ENCODE measurements at places on chromosomes 7 and 10.

DNA sequence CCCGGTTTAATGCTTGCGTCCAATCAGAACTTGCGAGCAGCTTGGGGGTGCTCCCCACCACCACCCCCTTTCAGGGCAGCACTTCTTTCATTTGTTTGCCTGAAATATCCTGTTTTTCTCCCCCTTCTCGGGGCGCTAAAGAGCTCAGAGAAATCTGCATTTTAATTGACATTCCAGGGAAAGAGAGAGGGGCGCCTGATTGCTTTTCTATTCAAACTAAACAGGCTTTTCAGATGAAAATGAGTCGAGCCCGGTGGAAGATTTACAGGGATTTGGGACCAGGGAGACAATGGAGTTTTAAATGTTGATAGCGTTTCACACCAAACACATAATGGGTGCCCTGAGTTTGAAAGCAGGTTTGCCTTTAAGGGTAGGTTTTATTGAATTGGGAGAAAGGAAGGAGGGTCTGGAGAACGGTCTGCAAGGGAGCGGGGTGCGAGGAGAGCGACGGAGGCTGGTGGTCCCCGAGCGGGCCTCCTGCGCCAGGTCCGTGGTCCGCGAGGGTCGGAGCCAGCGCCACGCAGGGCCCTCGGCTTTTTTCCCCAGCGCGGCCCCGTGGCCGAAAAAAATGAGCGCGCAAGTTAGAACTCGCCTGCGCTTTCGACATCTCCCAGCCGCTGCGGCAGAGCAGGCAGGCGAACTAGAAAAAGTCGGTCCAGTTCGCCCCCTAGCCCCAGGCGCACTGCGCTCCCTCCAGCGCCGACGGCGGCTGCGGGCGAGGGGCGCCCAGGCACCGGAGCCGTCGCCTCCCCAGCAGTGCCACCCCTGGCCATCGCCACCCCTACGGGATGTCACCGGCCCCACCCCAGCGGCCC lies 1.3 kb downstream of the FGFR2 start:
- DNase-seq: peak; percentile 77

- DNase-seq: no peak
Observed at GRCh38 chr7:158443688-158444483, 143.7 kb downstream of the PTPRN2 start.

DNA sequence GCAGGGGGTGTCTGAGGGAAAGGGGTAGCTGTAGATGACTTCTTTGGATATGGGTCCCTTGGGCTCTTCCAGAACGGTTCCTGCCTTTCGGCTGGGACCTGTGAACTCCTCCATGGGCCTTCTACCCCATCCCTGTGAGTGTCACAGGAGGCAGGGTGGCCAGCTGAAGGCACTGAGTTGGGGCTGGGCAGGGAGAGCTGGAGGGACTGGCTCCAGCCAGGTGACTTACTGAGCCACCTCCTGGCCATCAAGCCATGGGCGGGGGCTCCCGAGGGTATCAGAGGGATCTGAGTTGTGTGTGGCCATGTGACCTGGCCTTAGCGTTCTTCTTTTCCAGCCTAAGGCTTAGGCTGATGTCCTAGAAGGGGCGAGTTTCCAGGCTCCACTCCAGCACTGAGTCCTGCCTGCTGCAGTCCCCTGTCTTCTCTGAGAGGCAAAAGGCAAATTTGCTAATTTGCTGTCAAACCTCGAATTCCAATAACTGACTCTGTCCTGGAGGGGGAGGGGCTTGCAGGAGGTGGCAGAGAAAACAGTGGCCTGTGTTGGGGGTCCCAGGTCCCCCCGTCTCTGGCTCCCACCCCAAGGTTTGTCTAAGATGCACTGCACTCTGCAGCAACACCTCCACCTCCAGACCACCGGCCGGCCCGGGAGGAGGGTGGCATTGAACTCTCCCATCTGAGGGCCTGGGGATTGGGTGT lies 27.2 kb downstream of the ADCYAP1R1 start:
- DNase-seq: no peak

GRCh38 chr10:14048930-14049613 lies 281.7 kb downstream of the FRMD4A start:
- DNase-seq: no peak

DNA sequence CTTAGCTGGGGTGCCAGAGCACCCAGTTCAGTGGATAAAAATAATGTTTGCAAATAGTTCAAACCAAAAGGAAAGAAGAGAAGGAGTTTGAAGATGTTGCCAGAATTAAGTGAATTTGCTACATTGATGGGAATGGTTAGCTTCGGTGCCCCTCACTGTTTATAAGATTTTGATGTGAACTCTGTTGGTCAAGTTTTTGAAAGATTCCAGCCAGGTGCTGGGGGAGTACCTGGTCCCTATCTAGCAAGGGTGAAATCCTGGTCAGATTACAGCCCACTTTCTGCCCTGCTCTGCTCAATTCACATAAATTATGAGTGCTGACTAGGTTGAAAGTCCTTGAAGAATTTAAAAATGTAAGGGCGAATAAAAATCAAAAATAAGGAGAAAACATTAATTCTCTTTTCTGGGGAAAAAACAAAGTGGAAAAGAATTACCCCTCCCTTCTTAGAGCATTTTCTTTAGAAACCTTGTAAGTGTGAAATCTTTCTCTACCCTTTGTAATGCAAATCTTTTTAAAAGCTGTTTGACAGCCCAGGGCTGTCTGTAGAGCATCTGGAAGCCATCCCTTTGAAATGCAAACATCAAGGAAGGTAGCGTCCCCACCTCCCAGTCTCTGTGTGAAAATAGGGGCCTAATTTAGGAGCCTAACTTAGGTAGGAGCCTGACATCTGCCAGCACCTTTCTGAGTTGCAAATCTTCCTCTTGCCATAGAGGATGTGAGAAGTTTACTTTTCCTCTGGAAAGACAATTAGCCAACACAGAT lies 1.4 kb upstream of the GIMAP5 start:
- DNase-seq: no peak

- no peak for DNase-seq
Observed at GRCh38 chr10:114245121-114245791, 6.2 kb downstream of the VWA2 start.

DNA sequence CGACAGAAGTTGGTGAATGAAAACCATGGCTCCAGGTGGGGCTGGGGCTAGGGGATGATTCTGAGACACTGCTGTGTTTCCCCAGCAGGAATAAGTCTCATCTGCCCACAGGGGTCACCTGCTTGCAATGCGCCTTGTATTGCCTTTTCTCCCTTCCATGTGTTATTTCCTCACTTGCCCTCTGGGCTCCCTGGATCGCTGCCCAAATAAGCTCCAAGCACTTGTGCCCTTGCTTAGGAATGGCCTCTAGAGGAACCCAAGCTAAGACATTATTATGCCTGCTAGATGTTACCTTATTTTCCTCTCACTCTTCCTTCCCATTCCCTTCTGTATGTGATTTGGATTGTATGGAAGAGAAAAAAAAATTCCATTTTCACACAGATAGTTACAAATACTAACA lies 24.8 kb upstream of the PLPP4 start:
- DNase-seq: no peak

- DNase-seq: no peak
Observed at GRCh38 chr10:36188080-36188453, 546.0 kb upstream of the FZD8 start.

GRCh38 chr7:155922067-155922816 lies 110.0 kb upstream of the SHH start:
- DNase-seq: no peak

DNA sequence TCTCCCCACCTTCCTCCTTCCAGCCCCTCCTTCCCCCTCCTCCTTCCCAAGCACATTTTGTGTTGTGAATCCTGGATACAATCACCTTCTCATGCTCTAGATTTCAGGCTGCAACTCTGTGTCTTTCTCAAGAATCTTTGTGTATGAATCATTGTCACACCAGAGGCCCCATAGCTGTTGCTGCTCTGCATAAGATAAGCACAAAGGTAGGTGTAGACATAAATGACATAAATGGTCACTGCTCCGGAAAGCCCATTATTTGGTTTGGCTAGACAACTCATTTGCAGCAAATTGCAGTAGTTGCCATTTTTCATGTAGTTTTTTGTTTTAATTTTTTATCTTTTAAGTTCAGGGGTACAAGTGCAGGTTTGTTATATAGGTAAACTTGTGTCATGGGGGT lies 216.3 kb upstream of the NRP1 start:
- no peak for DNase-seq

GRCh38 chr7:77727936-77728701 lies 31.9 kb downstream of the RSBN1L start:
- DNase-seq: peak; percentile 21

GRCh38 chr7:111212857-111213523 lies 122.1 kb downstream of the LRRN3 start:
- DNase-seq: no peak

GRCh38 chr10:118638680-118639079 lies 43.2 kb upstream of the PRLHR start:
- DNase-seq: no peak

- no peak for DNase-seq
Observed at GRCh38 chr10:106694696-106695095, 469.8 kb downstream of the SORCS1 start.

GRCh38 chr10:42976351-42977031 lies 100.4 kb upstream of the RET start:
- no peak for DNase-seq

DNA sequence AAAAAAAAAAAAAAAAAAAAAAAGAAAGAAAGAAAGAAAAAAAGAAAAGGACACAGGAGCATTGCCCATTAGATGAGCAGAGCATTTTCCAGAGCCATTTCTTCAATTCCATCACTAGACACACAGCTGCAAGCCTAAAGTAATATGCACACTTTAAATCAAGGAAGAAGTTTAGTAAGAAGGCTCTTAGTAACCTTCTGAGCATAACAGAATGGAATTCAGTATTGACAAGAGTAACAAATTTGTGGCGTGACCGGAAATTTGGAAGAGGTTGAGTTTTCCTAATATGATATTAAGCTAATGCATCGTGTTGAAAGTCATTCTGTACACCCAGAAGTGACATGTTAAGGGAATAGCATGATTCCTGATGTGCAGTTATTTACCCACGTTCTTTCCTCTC lies 35.3 kb downstream of the SMURF1 start:
- no peak for DNase-seq

GRCh38 chr7:4519819-4520520 lies 162.1 kb upstream of the FOXK1 start:
- no peak for DNase-seq

GRCh38 chr10:43200538-43201390 lies 62.5 kb downstream of the CSGALNACT2 start:
- DNase-seq: no peak

- no peak for DNase-seq
Observed at GRCh38 chr10:91865562-91866081, 43.7 kb downstream of the FGFBP3 start.

DNA sequence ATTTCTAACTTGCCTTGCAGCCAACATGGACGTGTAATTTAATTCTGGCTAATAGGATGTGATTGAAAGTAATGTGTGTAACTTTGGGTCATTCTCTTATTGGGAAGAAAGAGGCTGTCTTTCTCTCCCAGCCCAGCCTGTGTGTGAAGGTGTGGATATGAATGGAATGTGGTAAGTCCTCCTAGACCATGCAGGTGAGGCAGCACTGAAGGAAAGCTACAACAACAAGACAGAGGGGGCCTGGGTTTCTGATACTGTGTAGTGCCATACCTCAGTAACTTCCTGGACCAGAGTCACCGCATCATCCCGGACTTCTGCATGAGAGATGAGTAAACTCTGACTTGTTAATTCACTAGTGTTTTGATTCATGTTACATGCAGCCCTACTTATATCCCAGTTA lies 237.0 kb downstream of the EXOC4 start:
- no peak for DNase-seq

DNA sequence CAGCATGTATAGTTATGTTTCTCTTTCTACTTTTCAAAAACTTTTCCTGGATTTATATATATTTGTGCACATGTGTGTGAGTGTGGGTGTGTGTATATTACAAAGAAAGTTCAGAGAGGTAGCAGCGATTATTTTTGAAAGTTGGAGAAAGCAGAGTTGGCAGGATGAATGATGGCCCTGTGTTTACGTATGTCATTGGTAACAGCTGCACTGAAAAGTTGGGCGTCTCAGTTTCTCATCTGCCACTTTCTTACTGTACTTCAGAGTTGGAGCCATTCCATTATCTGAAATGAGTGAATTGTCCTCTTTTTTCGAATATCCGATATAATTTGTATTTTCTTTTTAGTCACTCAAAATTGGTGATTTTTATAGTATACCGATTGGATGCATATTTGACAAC lies 172.2 kb downstream of the CDK14 start:
- no peak for DNase-seq

DNA sequence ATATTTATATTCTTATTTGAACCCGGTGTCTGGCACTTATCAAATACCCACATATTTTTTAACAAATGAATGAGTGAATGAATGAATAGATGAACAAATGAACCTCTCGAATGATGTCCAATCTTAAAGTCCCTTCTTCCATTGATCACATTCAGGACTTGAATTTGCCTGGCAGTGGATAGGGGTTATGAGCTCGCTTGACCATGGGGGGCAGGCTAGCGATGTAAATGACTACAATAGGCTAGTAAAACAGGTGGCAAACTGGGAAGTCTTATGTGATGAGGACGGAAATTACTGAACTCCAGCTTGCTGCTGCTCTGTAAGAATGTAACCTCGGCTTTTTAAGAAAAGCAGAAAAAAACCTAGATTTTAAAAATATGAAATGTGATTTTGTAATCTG lies 247.7 kb upstream of the DKK1 start:
- no peak for DNase-seq

- no peak for DNase-seq
Observed at GRCh38 chr10:122295451-122295809, 24.3 kb downstream of the BTBD16 start.

DNA sequence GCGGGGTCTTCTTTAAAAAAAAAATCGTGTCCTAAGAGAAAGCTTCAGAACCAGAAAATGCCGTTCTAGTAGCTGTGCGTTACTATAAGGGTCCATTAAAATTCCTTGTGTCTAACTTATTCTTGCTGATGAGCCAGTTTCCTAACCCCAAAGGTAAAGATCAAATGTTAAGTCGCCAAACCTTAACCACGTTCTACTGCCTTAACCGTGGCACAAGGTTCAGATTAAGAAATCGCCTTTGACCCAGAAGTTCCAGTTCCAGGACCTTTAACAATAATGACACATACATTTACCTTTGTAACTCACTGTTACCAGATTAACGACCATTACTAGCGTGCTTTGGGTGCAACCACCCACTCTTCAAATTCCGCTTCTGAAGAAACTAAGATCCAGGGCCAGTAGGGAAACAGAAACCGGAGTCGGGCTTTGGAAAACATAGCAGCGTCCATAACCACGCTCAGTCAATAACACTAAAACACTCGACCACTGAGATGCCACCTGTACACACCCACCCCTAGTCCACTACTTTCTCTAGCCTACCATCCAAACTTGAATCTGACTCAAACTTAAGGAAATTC lies 620 bp downstream of the BET1 start:
- no peak for DNase-seq

- no peak for DNase-seq
Observed at GRCh38 chr7:88106434-88106833, 113.4 kb downstream of the SRI start.

DNA sequence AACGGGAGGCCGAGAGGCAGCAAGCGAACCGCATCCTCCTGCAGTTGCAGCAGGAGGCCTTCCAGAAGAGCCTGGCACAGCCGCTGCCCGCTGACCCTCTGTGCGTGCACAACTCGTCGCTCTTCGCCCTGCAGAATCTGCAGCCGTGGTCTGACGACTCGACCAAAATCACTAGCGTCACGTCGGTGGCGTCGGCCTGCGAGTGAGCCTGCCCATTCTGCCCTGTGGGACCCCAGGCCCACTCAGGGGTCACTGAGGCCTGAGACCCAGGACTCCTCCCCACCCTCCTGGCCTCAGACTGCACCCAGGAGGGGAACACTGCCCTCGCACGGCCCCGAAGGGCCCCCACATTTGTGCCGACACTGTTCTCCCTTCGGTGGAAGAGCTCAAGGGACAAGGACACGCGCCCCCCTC lies 5.6 kb downstream of the TLX1 start:
- DNase-seq: no peak

- no peak for DNase-seq
Observed at GRCh38 chr7:41695661-41696322, 7.1 kb downstream of the INHBA start.

Measured in hippocampal formation (tissue), 2 donors.